COR-L47 (cell line): ENCODE measurements at places on chromosomes 13 and 19.

DNA sequence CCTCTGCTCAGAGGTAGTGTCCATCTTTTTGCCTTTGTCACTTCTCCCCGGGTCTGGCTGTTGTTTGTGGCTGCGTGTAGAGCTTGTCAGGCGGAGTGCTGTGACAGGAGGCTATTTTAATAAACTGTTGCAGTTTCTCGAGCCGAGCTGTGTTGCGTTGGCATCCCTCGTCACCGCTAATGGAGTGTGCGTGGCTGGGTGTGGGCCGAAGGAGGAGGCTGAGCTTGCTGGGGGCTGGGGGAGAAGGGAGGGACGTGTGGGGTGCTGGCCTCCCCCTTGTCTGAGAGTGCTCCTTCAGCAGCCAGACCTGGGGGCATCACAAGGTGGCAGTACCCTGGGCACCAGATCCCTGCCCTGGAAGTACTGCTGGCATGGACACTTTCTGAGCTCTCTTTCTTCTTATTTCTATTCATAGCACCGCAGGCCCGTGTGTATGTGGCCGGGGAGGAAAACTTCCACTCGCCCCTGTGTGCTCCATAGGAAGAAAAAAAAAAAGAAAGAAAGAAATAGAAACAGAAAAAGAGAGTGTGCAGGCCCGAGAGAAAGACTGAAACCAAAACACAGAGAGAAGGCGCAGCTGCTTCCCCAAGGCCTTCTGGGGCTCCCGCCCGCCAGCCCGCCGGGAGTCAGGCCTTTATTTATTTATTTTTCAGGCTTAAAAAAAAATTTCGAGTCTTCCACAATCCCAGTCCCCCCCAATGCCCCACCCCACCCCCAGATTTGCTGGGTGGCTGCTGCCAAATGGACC is 27.0 kb downstream of the NFIX start:
- peak; percentile 67 for DNase-seq

DNA sequence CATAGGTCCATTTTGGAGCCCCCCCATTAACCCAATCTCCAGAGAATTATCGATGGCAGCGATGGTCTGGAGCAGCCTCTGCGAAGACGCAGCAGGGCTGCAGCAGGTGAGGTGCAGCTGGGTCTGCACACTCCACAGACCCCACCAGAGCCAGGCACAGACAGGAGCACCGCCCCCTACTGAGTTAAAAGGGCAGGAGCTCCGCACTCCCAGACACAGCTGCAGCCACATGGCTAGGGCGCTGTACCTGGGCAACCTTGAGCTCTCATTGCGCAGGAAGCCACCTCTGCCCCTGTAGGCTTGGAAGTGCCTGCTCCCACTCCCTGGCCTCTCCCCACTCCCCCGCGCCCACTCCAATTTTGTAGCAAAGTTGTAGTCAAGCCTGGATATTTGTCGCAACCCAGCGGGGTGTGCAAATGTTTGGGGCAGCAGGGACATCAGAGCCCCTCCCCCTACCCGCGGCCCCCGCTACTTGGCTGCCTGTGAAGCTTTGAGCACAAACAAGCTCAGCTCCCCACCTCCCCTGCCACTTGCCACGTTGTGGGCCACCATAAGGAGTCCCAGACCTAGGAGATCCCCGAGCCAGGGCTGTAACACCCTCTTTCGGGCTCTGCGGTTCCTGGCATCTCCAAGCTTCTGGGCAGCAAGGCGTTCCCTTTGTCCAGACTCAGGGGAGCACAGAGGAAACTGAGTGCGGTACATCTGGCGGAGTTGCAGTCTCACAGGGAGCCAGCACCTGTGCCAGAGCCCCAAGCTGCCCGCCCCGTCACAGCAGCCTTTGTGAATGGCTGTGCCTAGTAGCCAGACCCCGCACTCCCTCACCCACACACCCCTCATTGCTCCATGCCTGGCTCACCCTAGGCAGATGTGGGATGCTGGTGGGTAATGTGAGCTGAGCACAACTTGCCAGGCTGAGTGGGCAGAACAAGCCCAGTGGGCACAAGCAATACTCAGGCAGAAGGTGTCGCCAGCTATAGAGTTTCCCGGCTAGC is 949.7 kb upstream of the SLITRK1 start:
- DNase-seq: no peak

DNA sequence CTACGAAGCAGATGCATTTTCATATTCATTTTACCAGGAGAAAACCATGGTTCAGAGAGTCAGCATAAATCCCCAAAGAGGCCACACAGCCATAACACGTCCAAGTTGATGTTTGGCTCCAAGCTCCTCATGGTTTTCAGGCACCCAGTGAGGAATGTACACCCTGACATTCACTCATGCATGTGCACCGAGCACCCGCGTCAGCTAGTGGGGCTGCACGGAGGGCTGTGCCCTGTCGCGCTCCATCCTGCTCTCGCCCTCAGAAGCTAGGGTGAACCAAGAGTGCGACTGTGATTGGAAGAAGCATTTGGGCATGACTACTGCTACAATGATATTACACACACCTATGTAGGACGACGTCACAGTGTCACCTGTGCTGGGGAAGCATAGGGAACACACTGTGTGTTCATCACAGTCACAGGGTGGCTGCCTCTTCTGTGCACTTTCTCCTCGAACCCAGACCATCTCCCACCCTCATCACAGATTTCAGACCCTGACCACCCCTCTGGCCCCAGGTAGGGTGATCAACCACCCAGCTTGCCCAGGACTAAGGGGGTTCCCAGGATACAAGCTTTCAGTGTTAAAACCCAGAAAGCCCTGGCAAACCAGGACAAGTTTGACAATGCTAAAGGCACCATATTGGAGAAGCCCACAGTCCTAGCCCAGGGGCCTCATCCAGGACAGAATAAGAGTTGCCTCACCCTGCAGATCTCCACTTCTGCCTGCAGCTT is 148.6 kb upstream of the ZNF507 start:
- no peak for DNase-seq

DNA sequence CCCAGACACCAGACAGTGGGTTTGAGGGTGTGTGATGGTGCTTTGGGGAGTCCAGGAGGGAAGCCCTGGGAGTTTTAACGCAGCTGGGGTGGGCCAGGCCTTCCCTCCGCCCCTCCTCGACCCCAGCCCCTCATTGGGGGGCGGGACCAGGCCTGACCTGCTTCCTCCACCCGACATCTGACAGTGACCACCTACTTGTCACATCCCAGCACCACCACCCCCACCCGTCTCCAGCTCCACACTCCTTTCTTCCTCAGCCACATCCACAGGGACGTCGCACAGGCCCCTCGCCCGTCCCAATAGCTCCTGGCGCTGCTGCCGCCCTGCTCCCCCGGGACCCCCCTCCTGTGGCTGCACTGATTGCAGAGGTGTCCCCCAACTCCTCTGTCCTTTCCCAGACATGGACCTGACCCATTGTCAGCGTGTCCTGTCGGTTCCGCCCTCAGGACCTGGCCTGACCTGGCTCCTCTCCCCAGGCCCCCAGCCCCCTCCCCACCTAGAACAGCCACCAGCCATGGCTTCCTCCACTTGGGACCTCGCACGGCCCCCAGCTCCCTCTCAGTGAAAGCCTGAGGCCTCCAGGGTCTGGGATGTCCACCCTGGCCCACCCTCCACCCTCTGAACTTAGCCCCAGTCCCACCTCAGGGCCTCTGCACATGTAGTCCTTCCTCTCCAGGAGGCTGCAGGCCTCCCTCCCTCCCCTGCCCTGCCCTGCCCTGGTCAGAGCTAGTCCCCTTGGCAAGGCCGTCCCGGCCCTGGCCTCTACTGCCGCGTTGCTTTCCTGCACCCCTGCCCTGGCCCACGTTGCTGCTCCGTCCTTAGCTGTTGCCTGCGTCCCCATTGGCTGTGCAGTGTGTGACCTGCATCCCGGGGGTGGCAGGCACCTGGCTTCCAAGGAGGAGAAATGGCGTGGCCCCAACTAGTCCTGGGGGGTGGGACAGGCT is 30.4 kb downstream of the COMP start:
- DNase-seq: no peak

DNA sequence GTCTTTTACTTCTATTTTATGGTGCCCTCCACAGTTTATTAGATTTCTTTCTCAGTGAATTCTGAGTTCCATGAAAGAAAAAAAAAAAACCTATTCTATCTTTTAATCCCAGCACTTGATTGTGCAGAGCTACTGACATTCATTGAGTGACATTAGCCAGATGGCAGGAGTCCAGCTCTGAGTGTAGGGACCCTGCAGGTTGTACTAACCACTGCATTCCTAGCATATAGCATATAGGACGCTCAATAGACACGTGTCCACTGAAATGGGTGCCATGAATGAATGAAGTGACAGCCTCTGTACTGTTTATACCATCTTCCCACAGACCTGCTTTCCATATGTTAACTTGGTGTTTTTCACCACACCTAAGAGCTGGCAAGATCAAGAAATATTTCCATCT is 206.3 kb downstream of the RAP2A start:
- DNase-seq: no peak

- peak; percentile 55 for DNase-seq
These were observed 408.3 kb downstream of the KLF5 start for GRCh38 chr13:73467125-73467524.

DNA sequence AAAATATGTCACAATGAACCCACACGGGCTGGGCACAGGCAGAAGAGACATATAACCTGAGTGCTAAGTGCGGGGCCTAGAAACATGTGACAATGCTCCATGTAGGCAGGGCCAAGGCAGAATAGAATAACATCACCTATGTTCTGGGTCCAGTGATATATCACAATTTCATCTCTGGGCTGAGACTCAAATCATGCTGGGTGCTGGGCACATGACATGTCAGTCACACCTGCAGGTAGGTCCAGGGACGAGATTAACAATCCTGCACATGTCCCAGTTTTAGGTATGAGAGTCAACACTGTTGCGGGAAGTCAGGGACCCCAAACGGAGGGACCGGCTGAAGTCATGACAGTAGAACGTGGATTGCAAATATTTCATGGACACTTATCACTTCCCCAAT is 50.3 kb downstream of the ZNF99 start:
- no peak for DNase-seq

DNA sequence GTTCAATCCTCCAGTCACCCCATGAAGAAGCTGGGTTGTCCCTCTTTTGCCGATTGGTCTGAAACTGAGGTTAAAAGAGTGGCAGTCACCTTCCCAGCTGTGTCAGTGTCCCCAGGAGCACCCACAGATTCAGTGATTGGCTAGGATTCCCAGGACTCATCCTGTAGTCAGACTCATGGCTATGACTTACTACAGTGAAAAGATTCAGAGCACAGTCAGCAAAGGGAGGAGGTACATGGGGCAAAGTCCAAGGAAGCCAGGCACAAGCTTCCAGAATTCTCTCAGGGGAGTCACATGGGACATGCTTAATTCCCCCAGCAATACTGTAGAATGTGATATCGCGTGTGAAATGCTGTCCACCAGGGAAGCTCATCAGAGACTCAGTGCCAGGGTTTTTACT is 14.2 kb downstream of the ZNF473 start:
- no peak for DNase-seq

DNA sequence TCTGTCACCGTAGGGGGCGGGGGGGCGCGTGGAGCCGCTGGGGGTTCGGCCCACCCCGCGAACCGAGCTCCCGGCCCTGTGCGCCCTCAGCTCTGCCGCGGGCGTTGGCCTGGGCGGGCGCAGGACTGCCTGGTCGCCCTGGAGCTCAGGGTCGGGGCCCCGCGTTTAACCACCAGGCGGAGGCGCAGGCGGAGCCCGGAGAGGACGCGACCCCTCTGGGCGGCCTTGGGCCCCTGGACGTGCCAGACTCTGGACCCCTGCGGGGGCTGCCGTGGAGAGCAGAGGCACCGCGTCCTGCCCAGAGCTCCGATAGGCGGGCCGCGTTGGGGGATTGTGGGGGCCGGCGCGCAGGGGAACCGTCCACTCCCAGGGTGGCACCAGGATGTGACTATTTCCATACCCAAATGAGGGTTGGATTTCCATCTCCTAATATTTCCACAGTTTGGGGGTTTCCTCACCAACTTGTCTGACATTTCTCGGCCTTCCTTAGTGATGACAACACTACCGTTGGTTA is 13.0 kb upstream of the USP29 start:
- no peak for DNase-seq

GRCh38 chr19:54325194-54325621 is 12.2 kb upstream of the LILRA5 start:
- DNase-seq: no peak

- DNase-seq: no peak
These were observed 53.3 kb downstream of the TEX26 start for GRCh38 chr13:30985637-30986205.

GRCh38 chr13:70380809-70381208 is 272.6 kb upstream of the KLHL1 start:
- DNase-seq: no peak

- peak; percentile 87 for DNase-seq
These were observed 18.1 kb upstream of the GTF3A start for GRCh38 chr13:27406178-27406939.

GRCh38 chr13:99153219-99153618 is 47.4 kb upstream of the UBAC2 start:
- DNase-seq: no peak

DNA sequence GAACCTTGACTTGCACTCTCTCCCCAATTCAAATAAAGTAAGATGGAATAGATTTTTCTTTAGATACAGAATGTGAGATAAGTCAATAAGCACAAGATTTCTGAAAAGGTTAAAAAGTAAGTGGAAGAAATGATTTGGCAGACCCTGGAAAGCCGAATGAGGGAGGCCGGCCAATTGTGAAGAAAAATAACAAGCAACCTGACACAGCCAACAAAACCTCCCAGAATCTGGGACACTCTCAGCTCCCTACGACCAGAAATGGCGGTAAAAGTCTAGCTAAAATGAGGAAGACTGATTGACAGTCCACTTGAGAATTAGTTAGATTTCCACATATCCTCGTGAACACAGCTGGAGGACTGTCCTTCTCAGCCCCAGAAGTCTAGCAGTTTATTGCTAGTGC is 85.4 kb downstream of the KLF12 start:
- no peak for DNase-seq

DNA sequence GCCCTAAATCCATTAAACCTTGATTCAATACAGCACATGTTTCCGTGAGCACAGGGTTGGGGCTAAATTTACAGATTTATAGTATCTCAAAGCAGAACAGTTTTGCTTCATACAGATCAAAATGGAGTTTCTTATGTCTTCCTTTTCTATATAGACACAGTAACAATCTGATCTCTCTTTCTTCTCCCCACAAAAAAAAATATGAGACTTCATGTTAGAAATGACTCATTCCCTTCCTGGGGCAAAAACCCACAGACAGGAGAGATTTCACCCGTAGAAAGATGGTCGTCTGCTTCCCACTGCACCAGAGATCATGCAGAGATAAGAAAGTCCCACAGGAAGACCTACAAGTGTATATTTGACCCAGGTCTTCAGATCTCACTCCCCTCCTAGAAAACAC is 7.7 kb upstream of the ZNF611 start:
- no peak for DNase-seq

DNA sequence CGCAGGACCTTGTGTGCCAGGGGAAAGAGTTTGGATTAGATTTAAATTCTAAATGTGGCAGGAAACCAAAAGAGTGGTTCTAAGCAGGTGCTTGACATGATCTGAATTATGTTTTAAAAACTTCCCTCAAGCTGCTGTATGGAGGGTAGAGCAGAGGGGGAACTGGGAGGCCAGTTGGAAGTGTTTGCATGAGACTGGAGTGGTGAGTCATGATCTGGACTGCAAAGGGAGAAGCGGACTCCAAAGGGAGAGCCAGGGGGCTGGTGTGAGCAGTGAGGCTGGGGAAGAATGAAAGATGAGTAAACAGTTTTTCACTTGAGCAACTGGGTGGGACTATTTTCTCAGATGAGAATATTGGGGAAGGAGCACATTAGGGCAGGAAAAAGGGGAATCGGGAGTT is 206.1 kb downstream of the DNAJC15 start:
- DNase-seq: no peak

GRCh38 chr13:40101708-40102359 is 446.4 kb downstream of the COG6 start:
- no peak for DNase-seq
